ENCODE measurements at places on chromosomes 11 and 22.

- DNase-seq = no peak
Measured at GRCh38 chr11:113805640-113806039, 26.0 kb downstream of the CLDN25 start.

- DNase-seq = no peak
Measured at GRCh38 chr11:81644239-81644840, 1089.3 kb downstream of the FAM181B start.

- no peak for DNase-seq
Measured at GRCh38 chr11:57167125-57167846, 14.5 kb upstream of the LRRC55 start.

DNA sequence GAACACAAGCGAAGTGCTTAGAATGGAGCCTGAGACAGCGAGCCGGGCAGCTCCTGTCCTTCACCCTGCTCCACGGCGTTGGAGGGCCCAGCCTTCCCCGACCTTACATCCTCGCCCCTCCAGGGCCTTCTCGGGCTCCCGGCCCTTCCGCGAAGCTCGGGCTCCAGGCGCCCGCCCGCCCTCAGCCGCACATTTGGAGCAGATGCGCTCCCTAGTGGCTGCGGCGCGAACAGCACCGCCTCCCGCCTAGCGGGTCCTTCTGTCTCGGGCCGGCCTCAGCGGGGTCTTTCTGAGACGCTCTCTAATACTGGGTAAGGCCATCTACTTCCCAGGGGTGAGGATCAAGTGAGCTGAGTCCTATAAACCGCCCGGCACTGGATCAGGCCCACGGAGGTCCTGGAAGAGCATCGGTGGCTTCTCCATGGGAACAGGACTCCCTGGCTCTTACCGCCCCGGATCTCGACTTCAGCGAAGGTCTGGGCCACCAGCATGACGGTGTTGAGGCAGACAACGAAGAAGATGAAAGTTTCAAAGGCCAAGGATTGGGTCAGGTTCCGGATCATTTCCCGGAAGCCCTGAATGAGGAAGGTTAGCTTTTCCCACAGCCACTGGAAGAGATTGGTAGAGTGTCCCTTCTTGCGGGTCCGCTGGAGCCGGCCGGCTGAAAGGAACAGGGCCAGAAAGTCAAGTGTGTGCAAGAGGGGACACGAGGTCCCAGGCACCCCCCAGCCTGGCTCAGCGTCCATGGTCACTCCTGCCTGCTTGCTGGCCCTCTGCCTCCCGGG is 3.7 kb downstream of the CATSPER1 start:
- peak; percentile 67 for DNase-seq

- no peak for DNase-seq
Measured at GRCh38 chr22:22930571-22931556, 43.2 kb downstream of the IGLL5 start.

GRCh38 chr11:114058871-114059277 is 637 bp upstream of the ZBTB16 start:
- DNase-seq = no peak

- DNase-seq = no peak
Measured at GRCh38 chr22:49080631-49081030, 747.0 kb downstream of the BRD1 start.

- no peak for DNase-seq
Measured at GRCh38 chr22:49355211-49355920, 472.3 kb downstream of the BRD1 start.

DNA sequence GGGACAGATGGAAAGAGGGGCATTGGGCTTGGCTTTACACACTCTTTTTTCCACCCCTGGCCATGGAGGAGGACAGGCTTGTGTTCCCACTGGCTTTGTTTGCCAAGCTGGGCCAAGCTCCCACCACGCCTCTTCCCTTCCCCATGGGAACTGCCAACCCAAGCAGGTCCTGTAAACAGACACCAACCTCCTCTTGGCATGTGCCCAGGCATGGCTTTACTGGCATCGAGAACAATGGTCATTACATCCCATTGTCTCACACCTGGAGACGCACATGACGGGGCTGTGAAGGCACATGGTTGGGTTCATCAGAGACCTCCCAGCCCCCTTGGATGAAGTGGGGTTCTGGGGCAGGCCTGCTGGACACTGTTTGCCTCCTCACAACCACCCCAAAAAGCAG is 11.7 kb downstream of the SEC14L3 start:
- no peak for DNase-seq

GRCh38 chr11:69257838-69258658 is 35.9 kb upstream of the MYEOV start:
- no peak for DNase-seq

- DNase-seq = no peak
Measured at GRCh38 chr22:42877597-42878340, 20.7 kb upstream of the ARFGAP3 start.

DNA sequence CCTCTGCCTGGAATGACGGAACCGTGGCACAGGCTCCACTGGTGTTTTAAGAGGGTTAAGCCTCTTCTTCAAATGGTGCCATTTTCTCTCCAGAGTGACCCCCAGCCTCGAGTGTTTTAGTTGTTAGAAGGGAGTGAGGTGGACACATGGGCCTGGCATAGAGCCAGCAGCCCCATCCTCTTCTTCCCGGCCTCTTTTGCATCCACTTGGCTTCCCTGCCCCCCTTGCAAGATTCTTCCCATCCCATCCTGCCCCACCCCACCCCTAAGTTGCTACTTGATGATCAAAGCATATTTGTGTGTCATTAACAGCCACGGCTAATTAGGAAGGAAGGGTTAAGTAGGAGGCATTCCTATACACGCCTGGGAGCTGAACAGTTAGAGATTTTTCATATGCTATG is 72.3 kb upstream of the CRYBB3 start:
- no peak for DNase-seq

GRCh38 chr11:4063348-4063747 is 31.3 kb upstream of the RRM1 start:
- no peak for DNase-seq

- DNase-seq = no peak
Measured at GRCh38 chr11:1931341-1932104, 12.0 kb downstream of the TNNT3 start.

DNA sequence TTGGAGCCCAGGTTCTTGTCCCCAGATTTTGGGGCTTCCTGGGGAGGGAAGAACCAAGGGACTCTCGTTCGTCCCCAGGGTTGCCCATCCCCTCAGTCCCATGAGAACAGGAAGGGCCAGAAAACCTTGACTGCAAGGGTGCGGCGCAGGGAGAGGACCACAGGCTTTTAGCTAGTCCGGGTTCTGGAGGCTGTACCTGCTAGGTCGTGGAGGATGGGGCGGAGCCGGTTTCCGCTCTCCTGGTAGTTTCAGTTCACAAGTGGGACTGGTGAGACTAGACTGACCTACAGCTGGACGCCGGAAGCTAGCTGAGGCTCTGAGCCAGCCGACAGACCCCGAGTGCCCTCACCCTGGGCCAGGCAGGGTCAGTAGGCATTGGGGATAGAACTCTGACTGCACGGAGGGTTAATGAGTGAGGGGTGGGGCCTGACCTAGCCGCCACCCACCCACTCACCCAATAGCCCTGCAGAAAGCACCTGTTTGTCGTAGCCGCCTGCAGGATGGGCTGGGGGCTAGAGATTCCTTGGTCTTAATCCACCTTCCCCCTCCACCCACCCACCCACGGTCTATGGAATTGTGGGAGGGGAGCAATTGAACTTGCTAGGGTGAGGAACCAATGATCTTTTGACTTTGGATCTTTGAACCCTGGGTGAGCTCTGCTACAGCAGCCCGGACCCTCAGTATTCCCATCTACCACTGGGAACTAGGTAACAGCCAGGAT is 1.5 kb downstream of the MAFF start:
- no peak for DNase-seq

GRCh38 chr22:29155966-29156365 is 49.7 kb upstream of the EMID1 start:
- no peak for DNase-seq

DNA sequence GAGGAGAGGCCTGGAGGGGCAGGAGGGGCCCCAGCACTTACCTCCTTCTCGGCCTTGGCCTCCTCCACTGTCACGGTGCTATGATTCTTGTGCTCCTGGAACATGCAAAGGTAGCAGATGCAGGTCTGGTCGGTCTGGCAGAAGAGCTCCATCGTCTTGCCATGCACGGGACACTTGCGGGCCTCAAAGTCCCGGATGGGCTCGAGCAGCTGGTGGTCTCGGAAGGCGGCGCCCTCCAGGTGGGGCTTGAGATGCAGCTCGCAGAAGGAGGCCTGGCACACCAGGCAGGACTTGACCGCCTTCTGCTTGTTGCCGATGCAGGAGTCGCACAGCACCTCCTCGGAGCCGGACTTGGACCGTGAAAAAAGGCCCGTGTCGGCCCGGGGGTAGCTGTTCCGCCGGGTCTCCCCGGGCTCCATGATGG is 714 bp downstream of the TRIM29 start:
- no peak for DNase-seq

- DNase-seq = no peak
Measured at GRCh38 chr11:58179648-58180047, 9.2 kb upstream of the OR9Q2 start.

- DNase-seq = no peak
Measured at GRCh38 chr11:74444173-74444826, 23.0 kb downstream of the KCNE3 start.
